ENCODE measurements at places on chromosomes 3 and 15. TPM values are rescaled to one million over a fixed set of nuclear protein-coding genes. Genes with fewer than 3 reads are reported as not detected.

The ZKSCAN7 gene
- 30.2 TPM for total RNA-seq

The GABRR3 gene
- not detected for total RNA-seq

The PRSS50 gene
- total RNA-seq, result not detected

DNA sequence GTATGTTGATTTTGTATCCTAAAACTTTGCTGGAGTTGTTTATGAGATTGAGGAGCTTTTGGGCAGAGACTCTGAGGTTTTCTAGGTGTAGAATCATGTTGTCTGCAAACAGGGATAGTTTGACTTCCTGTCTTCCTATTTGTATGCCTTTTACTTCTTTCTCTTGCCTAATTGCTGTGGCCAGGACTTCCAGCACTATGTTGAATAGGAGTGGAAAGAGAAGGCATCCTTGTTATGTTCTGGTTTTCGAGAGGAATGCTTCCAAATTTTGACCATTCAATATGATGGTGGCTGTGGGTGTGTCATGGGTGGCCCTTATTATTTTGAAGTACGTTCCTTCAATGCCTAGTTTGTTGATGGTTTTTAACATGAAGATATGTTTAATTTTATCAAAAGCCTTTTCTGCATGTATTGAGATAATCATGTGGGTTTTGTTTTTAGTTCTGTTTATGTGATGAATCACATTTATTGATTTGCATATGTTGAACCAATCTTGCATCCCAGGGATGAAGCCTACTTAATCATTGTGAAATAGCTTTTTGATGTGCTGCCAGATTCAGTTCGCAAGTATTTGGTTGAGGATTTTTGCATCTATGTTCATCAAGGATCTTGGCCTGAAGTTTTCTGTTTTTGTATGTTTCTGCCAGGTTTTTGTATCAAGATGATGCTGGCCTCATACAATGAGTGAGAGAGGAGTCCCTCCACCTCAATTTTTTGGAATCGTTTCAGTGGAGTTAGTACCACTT is 188.1 kb downstream of the MINAR1 start:
- DNase-seq, result no peak

DNA sequence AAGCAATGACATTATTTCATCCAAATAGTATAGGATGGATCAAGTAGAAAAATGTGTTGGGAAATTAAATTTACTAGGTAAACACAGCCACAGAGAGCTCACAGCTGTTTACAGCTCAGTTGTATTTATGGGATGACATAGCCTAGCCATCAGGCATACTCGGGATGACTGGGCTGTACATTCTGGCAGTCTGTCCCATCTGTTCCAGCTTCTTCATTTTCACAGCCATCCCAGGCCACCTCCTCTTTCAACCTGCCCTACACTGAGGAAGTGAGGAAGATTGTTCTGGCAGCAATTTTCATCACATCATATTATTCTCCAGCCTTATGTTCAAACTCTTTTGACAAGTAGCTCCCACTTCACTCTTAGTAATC is 98.4 kb upstream of the PFN2 start:
- no peak for DNase-seq

All from frontal cortex (tissue), 4 donors.